ENCODE measurements at places on chromosomes 5 and 9.

DNA sequence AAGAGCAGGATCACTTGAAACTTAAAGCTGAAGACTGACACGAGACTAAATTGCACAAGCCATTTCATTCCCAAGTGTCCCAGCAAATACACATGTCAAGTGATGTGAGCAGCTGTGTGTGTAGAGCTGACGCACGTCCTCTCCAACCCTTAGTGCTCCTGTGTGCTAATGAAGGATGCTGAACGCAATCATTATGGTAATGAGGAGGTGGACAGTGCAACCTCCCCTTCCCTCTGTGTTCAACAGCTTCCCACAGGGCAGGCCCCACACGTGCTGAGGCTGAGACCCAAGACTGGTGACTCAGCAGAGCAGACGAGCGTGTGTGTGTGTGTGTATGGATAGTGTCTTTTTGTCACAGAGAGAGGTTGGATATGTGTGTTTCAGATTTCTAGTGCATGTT, 702.1 kb downstream of the SEMA5A start:
- no peak for DNase-seq

- no peak for DNase-seq
Measured at GRCh38 chr5:143173139-143173889, 230.2 kb downstream of the NR3C1 start.

GRCh38 chr9:113652355-113653152, 189.0 kb downstream of the RGS3 start:
- no peak for DNase-seq

DNA sequence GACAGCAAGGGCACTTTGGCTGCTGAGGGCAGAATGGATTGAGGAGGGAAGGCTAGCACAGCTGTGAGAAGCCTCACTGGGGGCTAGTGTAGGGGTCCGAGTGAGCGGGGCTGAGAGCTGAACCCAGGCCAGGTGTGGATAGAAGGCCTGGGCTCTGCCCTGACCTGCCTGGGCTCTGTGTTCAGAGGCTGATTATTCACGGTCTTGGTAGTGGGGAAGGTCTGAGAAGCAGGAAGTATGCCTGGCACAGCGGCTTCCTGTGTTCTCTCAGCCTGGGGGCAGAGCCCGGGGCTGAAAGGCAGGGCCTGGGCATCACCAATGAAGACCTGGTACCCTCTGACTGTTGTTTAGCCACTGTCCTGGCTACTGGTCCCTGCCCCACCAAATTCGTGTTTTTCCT, 136.4 kb upstream of the TBC1D2 start:
- DNase-seq = no peak

- DNase-seq = no peak
Measured at GRCh38 chr5:153491038-153491744, 721 bp downstream of the GRIA1 start.

GRCh38 chr9:131732061-131732526, 7.8 kb downstream of the RAPGEF1 start:
- no peak for DNase-seq
